Germinal center (tissue), 1 donor: ENCODE measurements at places on chromosomes 1 and 21.
A peak's percentile ranks its signal among the peaks of the same experiment; 100 is the strongest.

GRCh38 chr1:199029855-199030254 is 391.0 kb downstream of the PTPRC start:
- no peak for DNase-seq

GRCh38 chr1:64935551-64936155 is 30.7 kb downstream of the JAK1 start:
- DNase-seq, result no peak

DNA sequence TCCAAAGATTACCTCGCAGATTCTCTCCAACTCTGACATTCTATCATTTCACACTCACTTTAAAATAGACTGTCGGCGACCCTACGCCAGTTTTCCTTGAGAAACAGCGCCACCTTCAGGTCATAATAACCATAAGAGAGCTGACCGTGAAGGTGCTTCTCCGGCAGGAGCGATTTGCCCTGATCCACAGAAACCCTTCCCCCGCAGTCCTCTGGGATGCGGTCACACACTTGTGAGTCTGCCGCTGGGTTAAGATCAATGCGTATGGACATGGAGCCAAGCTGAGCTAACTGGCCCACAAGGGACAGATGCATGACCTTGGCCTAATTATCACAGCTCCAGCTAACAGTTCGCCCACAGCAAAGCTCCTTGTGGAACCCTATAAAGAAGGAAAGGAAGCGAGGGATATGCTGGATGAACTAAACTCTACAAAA is 32.8 kb upstream of the IFNAR2 start:
- peak; percentile 58 for DNase-seq

DNA sequence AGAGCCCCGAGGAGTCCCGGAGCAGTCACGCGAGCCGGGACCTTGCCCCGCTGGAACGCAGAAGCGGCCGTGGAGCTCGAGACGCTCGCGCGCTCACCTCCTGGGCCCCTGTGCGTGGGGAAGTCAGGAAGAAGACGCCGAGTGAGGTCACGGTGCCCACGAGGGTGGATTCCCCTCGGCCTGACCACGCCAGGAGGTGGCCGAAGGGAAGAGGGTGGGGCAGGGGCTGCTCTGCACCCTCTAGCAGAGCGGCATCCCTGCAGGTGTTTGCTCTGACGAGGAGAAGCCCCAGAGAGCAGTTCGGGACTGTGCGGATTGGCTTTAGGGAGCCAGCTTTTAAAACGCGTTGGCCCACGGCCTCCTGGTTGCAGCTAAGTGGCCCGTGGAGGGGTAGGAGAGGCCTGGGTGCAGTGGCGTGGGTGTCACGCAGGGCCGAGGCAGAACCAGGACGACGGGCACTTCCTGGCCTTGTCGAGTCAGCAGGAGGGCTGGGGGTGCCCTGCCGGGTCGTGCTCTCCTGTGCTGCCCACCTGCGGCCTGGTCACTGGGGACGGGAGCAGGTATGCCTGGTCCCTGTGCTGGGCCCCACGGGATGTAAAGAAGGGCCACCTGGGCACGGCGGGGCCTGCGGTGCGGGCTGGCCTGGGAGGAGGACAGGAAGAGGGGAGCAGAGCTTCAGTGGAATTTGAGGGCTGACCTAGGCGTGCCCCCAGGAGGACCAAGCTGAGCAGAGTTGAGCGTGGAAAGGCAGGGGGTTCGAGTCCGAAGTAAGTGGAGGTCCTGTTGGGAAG is 1.0 kb downstream of the PDXK start:
- DNase-seq, result no peak

DNA sequence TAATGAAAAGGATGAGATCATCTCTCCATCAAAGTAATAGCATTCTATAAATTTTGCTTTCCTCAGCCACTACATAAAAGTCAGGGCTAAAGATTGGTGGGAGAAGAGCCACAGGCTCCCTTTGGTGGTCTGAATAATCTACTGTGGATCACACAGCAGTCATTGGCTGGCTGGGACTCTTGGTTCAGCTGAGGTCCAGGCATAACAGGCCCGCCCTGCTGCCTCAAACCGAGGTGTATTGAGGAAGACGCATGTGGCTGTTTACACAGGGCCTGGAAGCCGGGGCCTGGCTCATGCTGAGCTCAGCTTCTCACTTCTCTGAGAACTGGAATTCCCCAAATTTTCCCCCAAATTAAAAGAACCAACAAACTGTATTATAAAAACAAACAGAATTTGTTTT is 139.2 kb downstream of the PTPRC start:
- no peak for DNase-seq

DNA sequence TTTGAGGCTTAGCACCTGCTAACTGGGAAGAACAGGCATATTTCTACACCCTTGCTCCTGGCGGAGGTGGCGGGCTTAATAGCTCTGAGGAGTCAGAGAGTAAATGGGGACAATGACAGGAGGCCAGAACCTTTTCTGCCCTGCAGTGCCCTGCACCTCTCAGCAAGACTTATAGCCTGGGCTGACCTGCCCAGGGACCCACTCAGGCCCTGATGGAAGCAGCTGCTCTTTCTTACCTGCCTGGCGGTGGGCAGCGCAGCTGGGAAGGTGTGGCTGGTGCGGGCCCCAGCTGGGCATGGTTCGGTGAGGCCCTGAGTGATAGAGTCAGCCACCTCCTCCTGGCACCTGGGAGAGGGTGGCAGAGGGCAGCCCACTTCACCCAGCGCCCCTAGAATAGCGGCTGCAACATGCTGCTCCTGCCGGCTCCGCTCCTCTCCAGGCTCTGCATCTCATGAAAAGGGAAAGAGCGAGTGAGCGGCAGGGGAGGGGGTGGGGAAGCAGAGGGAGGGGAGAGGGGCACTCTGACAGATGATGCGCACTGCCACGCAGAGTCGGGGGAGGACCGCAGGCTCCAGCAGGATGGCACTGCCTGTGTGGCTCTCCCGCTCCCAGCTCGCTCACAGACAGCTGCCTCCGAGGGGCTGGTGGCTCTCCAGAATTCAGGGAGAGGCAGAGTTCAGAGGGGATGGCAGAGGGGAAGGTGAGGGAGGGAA is at the start of gene RGS8:
Gene RGS8, minus strand, starts transcription at position 472 of the 713 bp plus-strand sequence. CDS start 14,938 bp downstream, outside the sequence.
- no peak for DNase-seq

GRCh38 chr1:201759194-201759815 is 69.7 kb upstream of the IPO9 start:
- DNase-seq, result no peak

- DNase-seq, result no peak
These were observed 9.3 kb upstream of the FCAMR start for GRCh38 chr1:206979379-206980043.

DNA sequence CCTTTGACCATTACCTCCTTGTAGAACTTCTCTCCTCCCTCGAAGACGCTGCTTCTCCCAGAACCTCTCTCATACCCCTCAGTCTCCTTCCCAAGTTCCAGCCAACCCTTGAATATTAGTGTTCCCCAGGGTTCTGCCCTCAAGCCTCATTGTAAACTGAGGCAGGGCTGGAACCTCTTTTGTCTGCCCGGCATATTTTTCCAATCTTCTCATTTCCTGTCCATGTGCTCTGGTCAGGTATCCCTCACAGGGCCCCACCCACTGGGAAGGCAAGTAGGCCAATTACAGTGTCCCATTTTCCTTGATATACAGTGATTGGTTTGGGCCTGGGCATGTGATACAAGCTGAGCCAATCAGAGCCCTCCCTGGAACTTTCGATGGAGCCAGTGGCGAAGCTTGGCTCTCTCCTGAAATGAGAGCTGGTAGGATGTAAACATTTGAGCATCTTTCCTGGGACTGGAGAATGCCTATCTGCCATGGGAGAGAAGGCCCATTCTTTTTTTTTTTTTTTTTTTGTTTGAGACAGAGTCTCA is 57.1 kb upstream of the ID3 start:
- DNase-seq, result no peak

GRCh38 chr1:246875041-246876026 is 56.4 kb downstream of the AHCTF1 start:
- DNase-seq, result no peak

DNA sequence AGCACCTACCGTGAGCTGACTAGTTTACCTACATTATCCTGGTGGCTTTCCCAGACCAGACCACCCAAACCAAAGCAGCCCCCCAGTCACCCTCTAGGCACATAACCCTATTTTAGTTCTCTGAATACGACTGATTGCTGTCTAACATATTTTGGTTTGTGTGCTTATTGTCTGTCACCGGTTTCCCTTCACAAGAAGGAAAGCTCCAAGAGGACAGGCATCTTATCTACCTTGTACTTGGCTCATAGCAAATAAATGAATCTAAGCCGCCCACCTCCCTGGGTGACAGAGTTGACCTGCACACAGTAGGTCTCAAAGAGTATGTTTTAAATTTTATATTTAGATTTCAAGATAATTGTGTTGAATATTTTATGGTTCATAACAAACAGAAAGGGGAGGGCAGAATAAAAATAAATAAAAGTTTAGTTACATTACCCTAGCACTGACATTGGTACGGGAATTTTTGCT is 904 bp upstream of the PRDX6 start:
- no peak for DNase-seq

- DNase-seq, result no peak
These were observed 85.7 kb upstream of the SLC45A1 start for GRCh38 chr1:8232036-8232757.

- no peak for DNase-seq
These were observed 27.5 kb upstream of the SLC19A2 start for GRCh38 chr1:169513208-169513607.

- peak; percentile 77 for DNase-seq
These were observed 9.1 kb upstream of the SYTL1 start for GRCh38 chr1:27332536-27333281.

DNA sequence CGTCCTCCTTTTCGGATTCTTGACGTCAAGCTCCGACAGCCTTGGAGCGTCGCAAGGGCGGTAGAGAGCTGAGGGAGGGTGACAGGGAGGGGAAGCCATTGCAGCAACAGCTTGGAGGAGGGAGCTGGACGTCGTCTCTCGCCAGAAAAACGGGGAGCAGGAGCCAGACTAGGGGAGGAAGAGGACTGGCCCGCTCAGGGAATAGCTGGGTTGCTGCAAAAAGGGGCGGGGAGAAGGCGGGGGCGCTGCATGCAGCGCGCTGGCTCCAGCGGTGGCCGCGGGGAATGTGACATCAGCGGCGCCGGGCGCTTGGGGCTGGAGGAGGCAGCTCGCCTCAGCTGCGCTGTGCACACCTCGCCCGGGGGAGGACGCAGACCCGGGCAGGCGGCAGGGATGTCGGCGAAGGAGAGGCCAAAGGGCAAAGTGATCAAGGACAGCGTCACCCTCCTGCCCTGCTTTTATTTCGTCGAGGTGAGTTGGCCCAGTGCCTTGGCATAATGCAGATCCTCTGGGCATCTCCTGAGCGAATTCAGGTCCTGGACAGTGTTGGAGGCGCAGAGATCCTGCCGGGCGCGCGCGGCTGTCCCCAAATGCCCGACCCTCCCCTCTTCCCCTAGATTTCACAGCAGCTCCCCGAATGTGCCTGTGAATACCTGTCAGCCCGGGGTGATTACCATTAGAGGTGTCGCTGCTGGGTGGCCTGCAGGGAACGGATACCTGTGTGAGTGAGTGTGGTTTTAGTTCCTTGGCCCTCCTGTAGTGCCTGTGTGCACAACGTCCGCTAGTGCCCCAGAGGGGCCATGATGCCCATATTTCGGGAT is at the start of gene PLPPR4:
Gene PLPPR4, plus strand, starts transcription at position 292 of the 821 bp plus-strand sequence. Its CDS starts 102 bp downstream, at position 394.
- DNase-seq, result no peak

DNA sequence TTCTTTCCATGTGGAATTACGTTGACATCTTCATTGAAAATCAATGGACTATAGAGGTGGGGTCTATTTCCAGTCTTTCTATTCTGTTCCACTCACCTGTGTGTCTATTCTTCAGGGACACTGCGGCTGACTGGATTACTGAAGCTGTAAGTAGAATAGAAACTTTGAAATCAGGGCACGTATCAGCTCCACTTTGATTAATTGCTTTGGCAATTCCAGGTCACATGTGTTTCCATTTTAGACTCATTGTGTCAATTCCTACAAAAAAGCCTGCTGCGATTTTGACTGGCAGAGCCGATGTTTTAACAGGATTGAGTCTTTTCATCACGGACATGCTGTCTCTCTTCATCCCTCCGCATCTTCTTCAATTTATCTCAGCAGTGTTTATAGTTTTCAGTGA is 20.9 kb upstream of the RNF223 start:
- DNase-seq, result no peak
